ENCODE measurements at places on chromosomes 2 and 18.
A peak's percentile ranks its signal among the peaks of the same experiment; 100 is the strongest.

- no peak overlapping the region for H3K4me3 ChIP-seq
- H3K4me1 ChIP-seq: no peaks in the 10 kb centered on the region
- H3K27ac ChIP-seq: no peak overlapping the region
- H3K36me3 ChIP-seq: no peaks in the 10 kb centered on the region
- DNase-seq: no peak
Observed at GRCh38 chr2:100019499-100019898, 122.9 kb downstream of the AFF3 start.

- H3K4me3 ChIP-seq: no peak overlapping the region
- H3K27me3 ChIP-seq: no peaks in the 10 kb centered on the region
- peaks cover 17% of the 10 kb centered on the region for H3K4me1 ChIP-seq
- no peak overlapping the region for H3K27ac ChIP-seq
Observed at GRCh38 chr18:13412901-13413300, 194.3 kb downstream of the LDLRAD4 start.

GRCh38 chr18:65735155-65735554 lies 15.7 kb upstream of the CDH7 start:
- H3K27me3 ChIP-seq: no peaks in the 10 kb centered on the region
- H3K27ac ChIP-seq: no peak overlapping the region
- no peak overlapping the region for H3K4me3 ChIP-seq
- no peaks in the 10 kb centered on the region for H3K36me3 ChIP-seq
- DNase-seq: no peak

- no peaks in the 10 kb centered on the region for H3K4me1 ChIP-seq
- no peak for DNase-seq
- H3K27me3 ChIP-seq: no peaks in the 10 kb centered on the region
- no peak overlapping the region for H3K27ac ChIP-seq
Observed at GRCh38 chr18:1394966-1395365, 490.3 kb downstream of the ADCYAP1 start.

DNA sequence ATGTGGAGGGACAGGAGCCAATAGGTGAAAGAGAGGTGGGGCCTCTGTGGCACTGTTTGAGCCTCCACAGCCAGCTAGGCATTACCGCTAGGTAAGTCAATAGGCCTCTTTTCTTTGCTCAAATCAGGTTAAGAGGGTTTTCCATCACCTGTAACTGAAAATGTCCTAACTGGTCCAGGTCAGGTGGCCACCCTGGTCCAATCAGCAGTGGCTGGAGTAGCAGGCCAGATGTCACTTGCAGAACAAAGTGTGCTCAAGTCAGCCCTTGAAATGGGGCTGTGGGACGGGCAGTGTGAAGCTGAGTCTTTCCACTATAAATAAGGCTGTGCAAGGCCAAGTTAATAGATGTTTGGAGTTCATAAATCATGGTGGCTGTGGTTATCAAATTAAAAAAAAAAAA lies 20.9 kb downstream of the FBXO36 start:
- H3K27ac ChIP-seq: no peak overlapping the region
- H3K4me1 ChIP-seq: peaks cover 7% of the 10 kb centered on the region
- no peaks in the 10 kb centered on the region for H3K36me3 ChIP-seq
- H3K4me3 ChIP-seq: no peak overlapping the region

DNA sequence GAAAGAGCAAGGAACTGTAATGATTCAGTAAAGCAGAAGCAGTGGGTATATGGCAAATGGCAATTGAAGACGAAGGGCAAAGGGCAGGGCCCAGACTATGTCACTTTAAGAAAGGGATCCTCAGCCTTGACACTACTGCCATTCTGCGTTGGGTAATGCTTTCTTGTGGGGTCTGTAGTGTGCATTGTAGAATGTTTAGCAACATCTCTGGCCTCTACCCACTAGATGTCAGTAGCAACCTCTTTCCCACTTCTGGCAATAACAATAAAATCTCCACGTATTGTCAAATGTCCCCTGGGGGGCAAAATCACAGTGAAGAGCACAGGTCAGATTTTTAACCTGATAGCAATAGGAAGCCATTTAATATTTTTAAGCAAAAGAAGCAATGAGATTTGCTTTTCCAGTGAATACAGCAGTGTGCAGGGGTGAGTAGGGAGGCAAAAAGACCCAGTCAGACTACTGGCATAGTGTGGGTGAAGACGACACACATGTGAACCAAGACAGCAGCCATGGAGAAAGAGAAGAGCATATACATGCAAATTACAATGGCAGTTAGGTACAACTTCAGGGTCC lies 209.5 kb downstream of the DYM start:
- H3K4me1 ChIP-seq: no peaks in the 10 kb centered on the region
- peaks cover 11% of the 10 kb centered on the region for H3K36me3 ChIP-seq
- H3K27me3 ChIP-seq: no peaks in the 10 kb centered on the region

DNA sequence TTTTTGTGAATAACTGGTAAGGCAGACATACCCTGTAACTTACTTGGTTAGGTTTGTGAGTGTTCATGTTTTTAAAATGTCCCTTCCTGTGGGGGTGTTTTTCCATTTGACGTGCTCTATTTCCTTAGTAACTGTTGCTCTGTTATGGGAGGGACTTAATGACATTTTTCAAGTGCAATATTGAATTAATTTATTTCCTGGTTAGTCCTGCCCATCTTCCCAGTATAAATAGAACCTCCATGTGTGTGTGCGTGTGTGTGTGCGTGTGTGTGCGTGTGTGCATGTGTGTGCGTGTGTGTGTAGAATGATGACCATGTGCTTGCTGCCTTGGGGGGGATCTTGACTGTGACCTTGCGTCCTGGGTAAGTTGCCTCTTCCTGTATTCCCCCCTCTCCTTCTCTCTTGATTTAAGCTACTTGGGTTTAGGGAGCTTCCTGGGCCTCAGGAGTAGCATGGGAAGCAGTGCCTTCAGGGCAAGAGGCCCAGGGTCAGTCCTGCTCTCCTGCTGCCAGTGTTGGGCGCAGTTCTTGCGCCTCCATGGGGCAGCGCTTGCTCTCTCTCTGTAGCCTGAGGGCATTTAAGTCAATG lies 163.9 kb downstream of the LDLRAD4 start:
- peaks cover 53% of the 10 kb centered on the region for H3K4me1 ChIP-seq
- peaks cover 3% of the 10 kb centered on the region for H3K27me3 ChIP-seq
- H3K36me3 ChIP-seq: no peaks in the 10 kb centered on the region
- H3K4me3 ChIP-seq: peak overlapping the region; percentile 76
- DNase-seq: peak; percentile 43

DNA sequence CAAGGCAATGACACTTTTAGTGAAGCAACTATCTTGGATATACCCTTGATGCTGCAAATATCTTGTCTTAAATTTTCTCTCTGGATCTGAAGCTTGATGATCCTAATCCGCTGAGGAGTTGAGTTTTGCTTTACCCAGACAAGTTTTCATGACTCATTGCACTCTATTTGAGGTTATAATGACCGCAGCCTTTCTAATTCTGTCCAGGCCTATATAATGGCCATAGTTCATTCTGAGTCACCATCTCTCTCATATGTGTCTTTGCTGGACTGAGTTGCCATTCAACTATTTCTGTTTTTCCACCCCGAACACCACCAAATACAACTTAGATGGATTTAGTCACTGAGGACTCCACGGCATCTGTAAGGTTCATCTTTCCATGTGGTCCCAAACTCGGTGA lies 802.1 kb upstream of the FAM98A start:
- DNase-seq: no peak
- no peaks in the 10 kb centered on the region for H3K27me3 ChIP-seq
- H3K4me1 ChIP-seq: no peaks in the 10 kb centered on the region
- H3K27ac ChIP-seq: no peak overlapping the region
- H3K36me3 ChIP-seq: no peaks in the 10 kb centered on the region

GRCh38 chr2:168369031-168369430 lies 87.0 kb upstream of the CERS6 start:
- peaks cover 17% of the 10 kb centered on the region for H3K4me1 ChIP-seq
- DNase-seq: no peak
- no peaks in the 10 kb centered on the region for H3K36me3 ChIP-seq
- no peak overlapping the region for H3K27ac ChIP-seq
- no peak overlapping the region for H3K4me3 ChIP-seq
